ENCODE measurements at places on chromosomes 1 and 21.

- DNase-seq = no peak
Observed at GRCh38 chr1:21293537-21294265, 3.4 kb upstream of the ECE1 start.

- no peak for DNase-seq
Observed at GRCh38 chr1:33366762-33367484, 46.0 kb upstream of the A3GALT2 start.

GRCh38 chr21:38491536-38491935 is 6.7 kb downstream of the ERG start:
- no peak for DNase-seq

GRCh38 chr1:116453906-116454305 is 80.9 kb downstream of the ATP1A1 start:
- no peak for DNase-seq

DNA sequence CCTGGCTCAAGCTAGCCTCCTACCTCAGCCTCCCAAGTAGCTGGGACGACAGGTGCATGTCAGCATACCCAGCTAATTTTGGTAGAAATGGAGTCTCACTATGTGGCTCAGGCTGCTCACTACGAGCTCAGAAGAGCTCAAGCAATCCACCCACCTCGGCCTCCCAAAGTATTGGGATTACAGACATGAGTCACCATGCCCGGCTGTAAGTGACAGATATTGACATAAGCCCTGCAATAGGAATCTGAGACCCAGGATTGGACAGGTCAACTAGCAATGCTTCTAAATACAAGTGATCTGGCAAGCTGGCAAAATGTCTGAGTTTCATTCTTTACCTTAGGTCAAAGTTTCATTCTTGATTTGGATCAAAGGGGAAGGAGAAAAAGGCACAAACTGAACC is 40.5 kb upstream of the H6PD start:
- DNase-seq = no peak

DNA sequence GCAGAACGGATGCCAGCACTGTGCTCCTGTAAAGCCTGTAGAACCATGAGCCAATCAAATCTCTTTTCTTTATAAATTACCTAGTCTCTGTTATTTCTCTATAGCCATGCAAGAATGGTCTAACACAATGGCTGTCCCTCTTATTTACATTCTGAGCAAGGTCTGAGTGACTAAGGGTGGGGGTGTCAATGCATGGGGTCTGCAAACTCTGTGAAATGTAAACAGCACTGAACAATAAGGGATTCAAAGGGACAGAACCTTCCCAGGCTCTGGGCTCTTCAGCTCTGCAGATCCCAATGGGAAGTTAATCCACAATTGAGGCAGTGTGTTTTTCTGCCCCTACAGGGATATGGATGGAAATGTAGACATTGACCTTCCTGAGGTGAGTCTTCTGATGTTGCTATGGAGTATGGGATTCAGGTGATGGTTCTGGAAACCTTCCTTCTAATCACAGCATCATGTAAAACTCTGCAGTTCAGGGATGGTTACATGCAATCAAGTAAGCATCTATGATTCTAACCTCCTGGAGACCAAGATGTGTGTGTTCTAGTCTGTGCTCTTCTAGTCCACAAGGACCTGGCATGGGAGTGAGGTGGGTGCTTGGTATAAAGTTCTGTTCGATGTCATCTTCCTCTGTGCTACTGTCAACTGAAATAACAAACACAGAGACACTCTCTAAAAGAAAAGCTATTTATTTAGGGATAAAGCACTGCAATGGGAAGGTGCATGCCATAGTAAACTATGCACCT is 38.6 kb downstream of the CAPN9 start:
- no peak for DNase-seq

- DNase-seq = no peak
Observed at GRCh38 chr1:17306407-17306806, 1.6 kb upstream of the PADI4 start.

- DNase-seq = no peak
Observed at GRCh38 chr1:114033216-114033706, 54.0 kb downstream of the OLFML3 start.
